ENCODE measurements at places on chromosomes 12 and 14.

- DNase-seq: no peak
These were observed 90.4 kb upstream of the MAX start for GRCh38 chr14:65192686-65193085.

GRCh38 chr12:86698641-86698980 lies 442.4 kb upstream of the MGAT4C start:
- DNase-seq: no peak

- no peak for DNase-seq
These were observed 807 bp downstream of the B4GALNT3 start for GRCh38 chr12:460261-461230.

DNA sequence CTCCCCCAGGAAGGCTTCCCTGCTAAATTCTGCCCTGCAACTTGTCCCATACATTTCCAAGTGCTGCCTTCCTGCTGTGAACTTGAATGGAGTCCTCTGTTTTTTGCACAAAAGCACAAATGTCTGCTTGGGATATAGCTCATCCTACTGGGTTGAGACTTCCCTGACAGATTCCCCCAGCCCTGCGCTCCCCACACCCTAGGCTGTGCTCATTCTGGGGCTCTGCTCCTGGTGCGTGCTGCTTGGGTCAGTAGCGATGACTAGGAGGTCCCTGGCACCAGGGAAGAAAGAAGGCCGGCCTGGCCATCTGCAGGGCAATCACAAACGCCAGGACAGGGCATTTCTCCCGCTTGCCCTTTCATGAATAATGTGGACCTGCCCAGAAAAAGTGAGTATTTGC lies 29.2 kb upstream of the FKBP4 start:
- no peak for DNase-seq

GRCh38 chr12:127294651-127295210 lies 972.2 kb upstream of the TMEM132C start:
- no peak for DNase-seq

DNA sequence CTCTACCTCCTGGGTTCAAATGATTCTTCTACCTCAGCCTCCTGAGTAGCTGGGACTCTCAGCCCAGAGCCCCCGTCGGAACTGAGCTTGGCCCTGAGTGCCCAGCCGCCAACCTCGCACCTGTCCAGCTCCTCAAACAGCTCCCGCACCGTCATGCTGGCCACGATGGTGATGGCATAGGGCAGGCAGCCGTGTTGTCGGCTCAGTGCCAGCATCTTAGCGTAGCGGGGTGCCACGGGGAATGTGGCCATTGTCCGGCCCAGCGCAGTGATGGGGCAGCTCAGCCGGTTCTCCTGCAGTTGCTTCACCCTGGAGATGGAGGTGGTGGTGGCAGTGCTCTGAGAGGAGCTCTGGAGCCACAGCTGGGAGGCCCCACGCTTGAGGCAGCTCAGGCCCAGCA lies 32.4 kb downstream of the DHX37 start:
- no peak for DNase-seq

- DNase-seq: no peak
These were observed 51.9 kb downstream of the DAAM1 start for GRCh38 chr14:59240356-59240755.

DNA sequence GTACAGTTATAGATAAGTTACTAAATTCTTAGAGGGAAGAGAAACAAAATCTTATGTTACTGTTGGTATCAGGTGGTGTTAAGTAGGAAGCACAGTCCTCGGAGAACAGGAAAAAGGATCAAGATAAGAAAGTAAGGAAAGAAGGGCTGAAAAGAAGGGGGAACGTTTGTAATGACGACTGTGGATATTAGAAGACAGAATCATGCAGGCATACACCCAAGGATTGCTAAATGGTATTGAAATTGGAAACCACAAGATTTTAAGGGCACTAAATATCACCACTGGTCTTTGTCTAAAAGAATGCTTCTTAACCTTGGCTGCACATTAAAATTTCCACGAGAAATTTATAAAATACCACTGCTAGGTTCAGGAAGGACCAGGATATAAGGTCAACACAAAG lies 34.1 kb upstream of the ERGIC2 start:
- DNase-seq: no peak

GRCh38 chr12:45223868-45224267 lies 8.0 kb downstream of the ANO6 start:
- no peak for DNase-seq

GRCh38 chr14:76715101-76715500 lies 46.2 kb upstream of the VASH1 start:
- no peak for DNase-seq

DNA sequence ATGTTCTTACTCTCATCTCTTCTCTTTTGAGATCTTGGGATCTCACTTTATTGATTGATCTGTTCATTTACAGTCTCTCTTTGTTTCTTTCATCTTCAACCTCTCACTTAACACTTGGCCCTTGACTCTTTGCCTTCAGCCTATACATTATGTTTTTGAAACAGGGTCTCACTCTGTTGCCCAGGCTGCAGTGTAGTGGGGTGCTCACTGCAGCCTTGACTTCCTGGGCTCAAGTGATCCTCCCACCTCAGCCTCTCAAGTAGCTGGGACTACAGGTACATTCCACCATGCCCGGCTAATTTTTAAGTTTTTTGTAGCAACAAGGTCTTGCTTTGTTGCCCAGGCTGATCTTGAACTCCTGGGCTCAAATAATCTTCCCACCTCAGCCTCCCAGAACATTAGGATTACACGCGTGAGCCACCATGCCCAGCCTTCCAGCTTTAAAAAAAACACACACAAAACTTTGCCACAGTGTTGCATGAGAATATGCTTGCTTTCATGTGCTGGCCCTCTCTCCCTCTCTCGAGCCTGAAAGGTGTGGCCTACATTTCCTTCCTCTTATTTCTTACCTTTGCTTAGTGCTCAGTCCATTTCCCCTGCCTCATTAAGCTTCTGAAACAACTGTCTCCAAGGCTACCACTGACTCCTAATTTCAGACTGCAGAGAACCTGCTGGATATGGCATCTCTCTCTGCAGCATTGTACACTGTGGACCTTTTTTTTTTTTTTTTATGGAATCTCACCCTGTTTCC lies 9.9 kb downstream of the DIP2B start:
- DNase-seq: no peak

DNA sequence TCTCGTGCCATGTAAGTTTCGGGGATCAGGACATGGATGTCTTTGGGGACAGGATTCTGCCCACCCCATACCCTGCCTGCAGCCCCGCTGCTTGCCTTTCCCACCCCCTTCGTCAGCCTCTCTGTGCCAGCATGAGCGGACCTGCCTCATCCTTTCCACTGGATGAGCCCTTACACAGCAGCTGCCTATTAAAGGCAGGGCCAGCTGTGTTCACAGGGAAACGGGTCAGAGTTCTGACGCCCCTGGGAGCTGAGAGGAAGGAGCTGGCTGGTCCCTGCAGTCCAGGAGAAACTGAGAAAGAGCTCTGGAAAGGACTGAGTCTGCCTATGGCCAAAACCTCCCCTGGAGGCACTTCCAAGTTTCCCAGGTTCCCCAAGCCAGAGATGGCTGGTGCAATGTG lies 83.5 kb upstream of the NCOR2 start:
- no peak for DNase-seq

DNA sequence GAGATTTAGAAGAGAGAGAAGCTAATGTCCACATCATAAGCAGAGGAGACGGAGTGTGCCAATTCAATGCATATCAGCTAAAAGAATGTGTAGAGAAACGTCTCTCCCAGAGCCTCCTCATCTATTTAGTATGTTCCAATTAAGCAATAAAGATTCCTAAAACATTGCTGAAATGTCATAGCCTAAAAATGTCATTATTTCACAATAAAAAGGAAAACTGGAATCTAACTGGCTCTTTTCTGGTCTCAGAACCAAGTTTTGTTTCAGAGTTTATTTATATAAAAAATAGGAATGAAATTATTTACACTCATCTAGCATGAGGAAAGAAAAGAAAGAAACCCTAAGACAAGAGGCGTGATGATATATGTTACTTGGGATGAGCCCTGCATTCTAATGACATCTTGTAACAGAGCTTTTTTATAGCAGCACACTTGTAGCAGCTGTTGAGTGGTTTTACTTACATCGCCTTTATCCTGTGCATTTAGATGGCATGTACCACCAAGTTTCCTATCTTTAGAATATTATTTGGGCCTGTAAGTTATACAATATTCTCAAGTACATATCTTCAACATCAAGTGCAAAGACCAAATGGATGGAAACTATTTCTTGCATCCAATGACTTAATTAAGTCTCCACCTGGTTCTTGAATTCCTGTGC lies 266.3 kb upstream of the PRKD1 start:
- DNase-seq: peak; percentile 60

GRCh38 chr14:99190696-99191394 lies 81.2 kb downstream of the BCL11B start:
- DNase-seq: no peak

- no peak for DNase-seq
These were observed 1.6 kb downstream of the BEGAIN start for GRCh38 chr14:100585448-100586152.

DNA sequence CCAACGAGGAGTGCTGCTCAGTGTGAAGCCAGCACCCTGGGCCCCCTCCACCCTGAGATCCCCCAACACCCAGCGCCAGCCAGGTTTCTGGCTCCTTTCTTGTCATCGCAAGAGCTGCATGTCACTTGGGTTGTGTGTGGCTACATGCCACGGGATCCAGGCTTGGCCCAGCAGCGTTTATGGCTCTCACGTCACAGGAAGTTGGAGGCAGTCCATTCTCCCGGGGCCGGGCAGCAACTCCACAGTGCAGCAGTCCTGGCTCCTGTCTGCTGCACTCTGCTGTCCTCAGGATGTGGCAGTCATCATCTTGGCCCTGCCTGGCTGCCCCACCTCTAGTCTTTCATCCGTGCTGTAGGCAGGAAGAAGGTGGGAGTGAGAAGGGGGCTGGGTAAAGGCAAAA lies 78.3 kb downstream of the AACS start:
- DNase-seq: peak; percentile 8

DNA sequence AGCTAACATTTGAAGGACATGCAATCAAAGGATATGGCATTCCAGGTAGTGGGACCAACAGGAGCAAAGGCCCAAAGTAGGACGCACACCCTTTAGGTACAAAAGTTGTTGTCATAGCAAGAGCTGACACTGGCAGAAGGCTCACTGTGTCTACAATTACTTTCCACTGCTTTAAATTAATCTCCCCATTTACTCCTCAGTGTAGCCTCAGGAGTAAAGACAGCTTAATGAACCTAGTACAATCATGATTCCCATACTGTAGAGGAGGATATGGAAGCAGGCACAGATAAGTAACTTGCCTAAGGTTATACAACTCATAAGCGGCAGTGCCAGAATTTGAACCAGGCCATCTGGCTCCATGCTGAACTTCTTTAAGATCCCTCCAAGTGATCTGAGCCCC lies 212.9 kb upstream of the SFSWAP start:
- DNase-seq: no peak

- DNase-seq: no peak
These were observed 448.6 kb downstream of the RAD51B start for GRCh38 chr14:68268197-68268596.

DNA sequence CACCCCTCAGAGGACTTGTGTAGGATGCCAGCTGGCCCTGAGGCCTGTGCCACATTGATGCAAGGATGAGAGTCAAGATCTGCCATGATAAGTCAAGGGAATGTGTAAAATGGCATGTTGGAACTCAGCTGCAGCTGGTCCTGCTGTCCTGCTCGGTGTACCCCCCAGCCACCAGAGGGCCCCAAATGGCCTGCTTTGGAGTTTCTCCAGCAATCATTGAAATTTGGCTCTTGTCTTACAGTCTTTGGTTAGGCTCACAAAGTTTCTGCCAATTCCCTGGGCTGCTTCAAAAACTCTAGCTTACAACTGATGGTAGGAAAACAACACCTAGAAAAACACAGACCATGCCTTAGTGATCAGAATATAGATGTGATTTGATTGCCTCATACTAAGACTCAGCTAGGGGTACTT lies 76.8 kb downstream of the HSD17B6 start:
- DNase-seq: peak; percentile 66

- no peak for DNase-seq
These were observed 149.2 kb downstream of the NRXN3 start for GRCh38 chr14:78319406-78319805.

DNA sequence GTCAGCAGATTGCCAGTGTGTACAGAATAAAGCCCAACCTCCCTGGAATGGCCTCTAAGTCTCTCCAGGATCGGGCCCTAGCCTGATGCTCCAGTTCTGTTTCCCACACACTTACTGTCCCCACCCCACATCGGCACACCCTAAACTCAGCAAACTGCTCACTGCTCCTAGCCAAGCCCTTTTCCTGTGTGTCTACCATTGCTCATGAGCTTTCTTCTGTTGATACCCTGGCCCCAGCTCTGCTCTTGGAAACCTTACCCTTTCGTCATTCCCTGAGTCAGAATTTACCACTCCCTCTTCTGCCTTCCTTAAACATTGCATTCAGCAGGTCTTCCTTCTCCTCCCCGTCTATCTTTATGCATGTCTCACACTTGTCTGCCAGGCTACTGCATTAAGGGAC lies 158.9 kb downstream of the TMX1 start:
- peak; percentile 92 for DNase-seq

Data from M059J (cell line).